Anterior cingulate cortex (tissue), 58 donors: ENCODE measurements at places on chromosomes 7 and 10.

- DNase-seq: no peak
Measured at GRCh38 chr7:97580205-97580604, 151.7 kb upstream of the TAC1 start.

- no peak for DNase-seq
Measured at GRCh38 chr7:28621369-28621841, 209.1 kb downstream of the CREB5 start.

DNA sequence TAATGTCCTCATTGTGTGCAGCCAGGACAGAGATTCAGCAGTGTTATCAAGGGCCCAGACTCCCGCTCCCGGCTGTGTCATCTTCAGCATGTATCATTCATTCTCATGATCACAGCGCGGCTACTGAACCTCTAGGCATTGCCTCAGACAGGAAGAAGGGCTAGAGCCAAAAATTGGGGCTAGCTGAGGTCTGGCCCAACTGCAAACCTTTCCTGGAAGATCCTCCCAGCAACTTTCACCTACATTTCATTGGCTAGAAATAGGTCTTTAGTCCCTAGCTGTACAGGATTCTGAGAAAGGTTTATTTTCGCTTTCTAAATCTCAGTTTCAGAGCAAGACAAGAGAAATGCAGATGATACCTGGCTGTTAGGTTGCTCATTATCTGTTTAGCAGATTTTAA lies 81.9 kb downstream of the CREM start:
- no peak for DNase-seq

GRCh38 chr10:110151467-110151866 lies 55.9 kb upstream of the MXI1 start:
- DNase-seq: no peak

DNA sequence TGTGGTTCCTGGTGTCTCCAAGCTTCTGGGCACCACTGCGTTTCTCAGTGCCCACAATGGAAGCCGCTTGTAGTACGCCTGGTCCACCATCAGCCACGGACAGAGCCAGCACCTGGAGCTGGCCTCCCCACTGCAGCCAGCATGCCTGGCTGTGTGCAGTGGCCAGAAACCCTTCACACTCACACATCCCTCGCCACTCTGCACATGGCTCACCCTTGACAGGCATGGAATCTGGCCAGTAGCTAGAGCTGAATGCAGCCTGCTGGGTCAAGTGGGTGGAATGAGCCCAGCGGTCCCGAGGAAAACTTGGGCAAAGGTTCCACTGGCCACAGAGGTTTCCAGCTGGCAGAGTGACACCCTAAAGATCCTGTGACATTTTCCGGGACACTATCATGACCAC lies 146.0 kb upstream of the ADO start:
- DNase-seq: no peak

DNA sequence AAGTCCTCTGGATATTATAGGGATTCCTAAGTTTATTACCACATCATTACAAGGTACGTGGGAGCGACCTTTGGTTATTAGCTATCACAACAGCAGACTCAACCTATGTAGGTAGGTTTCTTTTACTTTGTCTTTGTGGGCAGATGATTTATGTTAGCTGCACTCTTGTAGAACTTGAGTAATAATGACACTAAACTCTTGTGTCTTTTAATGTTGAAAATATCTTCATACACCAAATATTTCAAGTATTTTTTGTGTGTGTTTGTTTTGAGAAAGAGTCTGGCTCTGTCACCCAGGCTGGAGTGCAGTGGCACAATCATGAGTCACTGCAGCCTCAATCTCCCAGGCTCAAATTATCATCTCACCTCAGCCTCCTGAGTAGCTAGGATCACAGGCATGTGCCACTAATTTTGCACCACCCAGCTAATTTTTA lies 19.2 kb upstream of the SUPV3L1 start:
- no peak for DNase-seq

DNA sequence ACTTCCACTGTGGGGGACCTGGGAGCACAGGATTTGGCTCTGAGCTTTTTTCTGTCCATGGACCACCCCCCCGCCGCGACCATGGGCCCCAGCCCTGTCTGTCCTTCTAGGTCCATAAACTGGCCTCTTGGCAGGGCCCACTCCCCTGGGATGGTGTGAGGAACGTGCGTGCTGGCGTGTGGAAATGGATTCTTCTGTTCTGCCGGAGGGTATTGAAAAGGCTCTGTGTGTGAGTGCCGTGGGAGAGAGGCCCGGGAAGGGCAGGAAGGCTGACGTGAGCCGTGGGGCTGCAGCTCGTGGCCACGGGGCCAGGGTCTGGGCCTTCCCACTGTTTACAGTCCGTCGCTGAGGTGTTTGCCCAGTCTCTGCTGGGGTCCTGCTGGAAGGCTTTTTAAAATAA lies 123.7 kb downstream of the GRK5 start:
- no peak for DNase-seq

GRCh38 chr7:6416516-6417145 lies 31.1 kb downstream of the DAGLB start:
- no peak for DNase-seq

DNA sequence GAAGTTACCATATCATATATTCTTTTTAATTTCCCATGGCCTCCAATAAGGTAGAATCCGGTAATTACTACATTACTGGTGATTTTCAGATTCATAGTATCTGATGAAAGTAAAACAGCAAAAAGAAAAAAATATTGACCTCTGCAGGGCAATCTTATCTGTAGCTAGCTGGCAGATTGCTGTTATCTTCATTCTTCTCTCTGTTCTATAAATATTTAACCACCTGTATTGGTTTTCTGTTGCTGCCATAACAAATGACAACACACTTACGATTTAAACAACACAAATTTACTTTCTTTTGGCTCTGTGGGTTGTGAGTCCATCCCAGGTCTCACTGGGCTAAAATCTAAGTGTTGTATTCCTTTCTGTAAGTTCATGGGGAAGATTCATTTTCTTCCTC lies 164.5 kb downstream of the ZEB1 start:
- no peak for DNase-seq

DNA sequence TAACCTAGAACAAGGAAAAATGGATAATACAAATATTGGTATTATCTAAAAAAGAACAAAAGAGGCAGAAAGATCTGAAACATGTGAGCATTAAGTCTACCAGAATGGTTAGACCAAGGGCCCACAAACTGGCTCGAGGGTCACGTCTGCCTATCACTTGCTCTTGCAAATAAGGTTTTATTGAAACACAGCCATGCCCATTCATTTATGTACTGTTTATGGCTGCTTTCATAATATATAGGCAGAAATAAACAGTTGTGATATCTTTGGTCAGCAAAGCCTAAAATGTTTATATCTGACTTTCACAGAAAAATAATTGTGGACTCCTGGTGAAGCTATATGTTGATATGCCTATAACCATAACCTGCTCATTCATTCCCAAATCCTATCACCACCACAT lies 71.8 kb downstream of the AASS start:
- DNase-seq: no peak

DNA sequence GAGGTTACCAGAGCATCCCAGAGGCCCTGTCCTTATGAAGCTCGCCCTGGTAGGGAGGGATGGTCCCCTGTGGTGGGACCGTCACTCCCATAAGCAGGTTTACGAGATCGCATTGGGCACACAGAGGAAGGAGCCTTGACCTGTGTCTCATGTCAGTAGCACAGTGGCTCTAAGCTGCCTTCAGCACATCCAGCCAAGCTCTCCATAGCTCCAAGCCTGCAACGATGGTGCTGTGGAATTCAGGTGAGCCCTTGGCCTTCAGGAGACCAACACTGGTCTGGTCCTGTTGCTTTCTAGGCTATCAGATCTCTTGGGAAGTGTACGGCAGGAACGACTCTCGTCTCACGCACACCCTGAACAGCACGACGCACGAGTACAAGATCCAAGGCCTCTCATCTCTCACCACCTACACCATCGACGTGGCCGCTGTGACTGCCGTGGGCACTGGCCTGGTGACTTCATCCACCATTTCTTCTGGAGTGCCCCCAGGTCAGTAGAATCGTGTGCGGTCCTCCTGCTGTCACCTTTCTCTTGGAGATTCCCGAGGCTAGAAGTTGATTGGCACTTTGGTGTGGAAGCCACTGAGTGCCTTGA lies 605.3 kb upstream of the FOXK1 start:
- DNase-seq: no peak

- DNase-seq: no peak
Measured at GRCh38 chr10:79375321-79376077, 28.2 kb downstream of the PPIF start.

- no peak for DNase-seq
Measured at GRCh38 chr10:93357680-93358079, 124.5 kb downstream of the MYOF start.

GRCh38 chr7:19972876-19973275 lies 199.5 kb upstream of the TMEM196 start:
- DNase-seq: no peak

GRCh38 chr10:123548770-123549169 lies 117.4 kb upstream of the GPR26 start:
- no peak for DNase-seq

DNA sequence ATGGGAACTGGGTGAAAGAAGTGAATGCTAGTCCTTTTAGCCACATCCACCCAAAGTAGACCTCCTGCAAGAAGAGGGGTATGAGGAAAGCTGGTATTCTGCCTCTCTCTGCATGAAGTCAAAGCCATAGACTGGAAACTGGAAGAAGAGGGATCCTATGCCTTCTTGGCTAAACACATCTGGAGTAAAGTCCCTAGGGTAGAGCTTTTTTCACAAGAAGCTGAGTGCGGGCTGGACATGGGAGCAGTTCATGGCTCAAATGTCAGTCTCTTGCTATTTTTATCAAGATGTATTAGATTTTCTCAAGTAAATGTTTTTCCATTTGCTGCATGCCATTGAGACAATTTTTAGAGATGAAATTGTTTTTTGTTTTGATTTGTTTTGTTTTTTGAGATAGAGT lies 206.5 kb upstream of the TMEM72 start:
- DNase-seq: no peak

GRCh38 chr10:83849150-83849549 lies 290.2 kb upstream of the GHITM start:
- DNase-seq: no peak

- no peak for DNase-seq
Measured at GRCh38 chr10:125624800-125625199, 58.2 kb downstream of the TEX36 start.
